ENCODE measurements at places on chromosomes 16 and 17.

DNA sequence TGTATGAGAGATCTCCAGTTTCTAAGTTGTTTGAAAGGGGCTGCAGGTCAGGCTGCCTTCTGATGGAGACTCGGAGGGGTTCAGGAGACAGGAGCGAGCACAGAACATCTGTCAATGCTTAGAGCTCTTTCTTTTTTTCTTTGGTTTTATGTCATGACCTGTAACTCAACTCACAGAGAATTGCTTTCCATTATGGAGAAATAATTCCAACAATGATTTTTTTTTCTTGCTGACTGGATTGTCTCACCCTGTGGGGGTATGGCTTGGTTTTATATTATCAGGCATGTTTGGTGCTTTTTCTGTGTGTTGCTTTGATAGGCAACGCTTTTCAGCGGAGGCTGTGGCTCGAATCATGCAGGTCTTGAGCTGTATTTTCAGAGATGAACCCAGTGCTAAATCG lies 10.7 kb upstream of the KCNJ2 start:
- DNase-seq: no peak

DNA sequence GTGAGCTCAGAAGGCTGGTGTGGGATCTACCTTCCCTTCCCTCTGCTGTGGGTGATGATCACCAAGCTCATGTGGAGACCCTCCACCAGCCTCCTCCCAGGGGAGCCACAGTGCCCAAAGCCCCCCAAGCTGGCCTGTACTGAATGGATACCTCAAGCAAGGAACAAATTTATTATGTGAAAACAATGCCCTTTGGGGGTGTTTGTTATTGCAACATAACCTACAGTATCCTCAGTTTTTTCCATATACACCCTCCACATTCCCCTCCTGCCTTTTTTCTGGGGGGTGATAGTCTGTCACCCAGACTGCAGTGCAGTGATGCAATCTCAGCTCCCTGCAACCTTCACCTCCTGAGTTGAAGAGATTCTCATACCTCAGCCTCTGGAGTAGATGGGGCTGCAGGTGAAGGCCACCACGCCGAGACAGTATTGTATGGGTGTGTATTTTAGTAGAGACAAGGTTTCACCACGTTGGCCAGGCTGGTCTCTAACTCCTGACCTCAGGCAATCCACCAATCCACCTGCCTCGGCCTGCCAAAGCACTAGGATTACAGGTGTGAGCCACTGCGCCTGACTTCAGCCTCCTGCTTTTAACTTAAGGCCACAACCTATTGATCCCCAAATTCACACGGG lies 215.9 kb downstream of the CPPED1 start:
- no peak for DNase-seq

GRCh38 chr17:14204084-14204483 lies 32.6 kb downstream of the CDRT15 start:
- DNase-seq: no peak

- DNase-seq: no peak
Measured at GRCh38 chr17:69506489-69506888, 92.0 kb downstream of the MAP2K6 start.

GRCh38 chr16:12769525-12769924 lies 34.2 kb downstream of the CPPED1 start:
- DNase-seq: no peak

- DNase-seq: no peak
Measured at GRCh38 chr16:77183137-77183536, 7.9 kb upstream of the MON1B start.
